ENCODE measurements at places on chromosomes 2 and 18. TPM values are rescaled to one million over a fixed set of nuclear protein-coding genes. Genes with fewer than 3 reads are reported as not detected.

GRCh38 chr2:23157812-23158211 lies 227.2 kb upstream of the KLHL29 start:
- DNase-seq, result no peak

DNA sequence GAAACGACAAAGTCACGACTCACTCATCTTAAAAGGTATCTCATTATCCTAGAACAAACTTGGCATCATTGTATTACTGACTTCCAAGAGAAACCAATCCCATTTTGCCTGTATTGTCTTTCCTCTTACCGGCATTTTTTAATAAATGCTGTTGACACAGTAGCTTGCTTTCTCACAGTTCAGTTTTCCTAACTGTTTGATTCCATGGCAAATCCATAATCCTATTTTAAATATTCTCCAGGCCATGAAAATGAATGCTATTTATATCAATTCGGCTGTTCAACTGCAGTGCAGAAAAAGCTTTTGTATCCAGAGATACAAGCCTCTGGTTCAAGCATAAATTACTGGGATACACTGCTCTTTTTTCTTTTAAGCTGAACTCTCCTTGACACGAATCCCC lies 1241.9 kb downstream of the DPP10 start:
- DNase-seq, result no peak

DNA sequence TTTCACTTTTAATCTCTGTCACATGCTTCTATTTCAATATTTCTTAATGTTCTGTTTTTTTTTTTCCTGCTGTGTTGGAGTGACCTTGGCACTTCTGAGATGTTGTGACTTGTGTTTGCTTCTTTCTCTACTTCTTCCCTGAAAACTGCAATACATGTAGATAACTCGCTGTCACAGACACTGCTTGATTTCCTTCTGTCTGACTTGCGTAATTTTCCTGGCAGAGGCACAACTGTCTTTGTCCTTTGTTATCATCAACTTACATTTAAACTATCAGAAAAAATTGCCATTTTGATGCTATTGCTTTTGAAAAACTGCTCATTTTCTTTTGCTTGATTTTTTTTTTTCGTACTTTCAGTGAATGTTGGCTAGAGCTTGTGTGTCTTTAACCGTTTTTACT lies 69.0 kb downstream of the BABAM2 start:
- DNase-seq, result no peak

The PAX8 gene
- polyA plus RNA-seq, result 0.08 TPM

DNA sequence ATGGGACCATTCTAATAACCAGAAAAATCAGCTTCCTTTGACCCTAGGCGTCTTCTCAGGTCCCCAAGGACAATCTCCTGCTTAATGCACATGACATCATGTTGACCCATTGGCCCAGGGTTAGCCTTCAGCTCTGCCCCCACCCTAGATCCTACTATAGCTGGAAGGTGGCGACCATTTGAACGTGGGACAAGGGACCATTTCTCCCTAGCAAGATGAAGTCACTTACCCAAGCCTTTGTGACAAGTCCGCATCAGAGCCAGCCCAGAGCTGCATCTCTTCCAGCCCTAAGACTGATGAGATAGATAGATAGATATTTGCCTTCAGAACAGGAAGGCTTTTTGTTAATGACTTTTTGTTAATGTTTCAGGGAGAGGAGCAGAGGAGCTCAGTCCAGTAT lies 28.2 kb upstream of the TAF1B start:
- DNase-seq, result no peak

The NOSTRIN gene
- polyA plus RNA-seq, result not detected

- no peak for DNase-seq
These were observed 17.7 kb upstream of the NFE2L2 start for GRCh38 chr2:177282181-177282641.

DNA sequence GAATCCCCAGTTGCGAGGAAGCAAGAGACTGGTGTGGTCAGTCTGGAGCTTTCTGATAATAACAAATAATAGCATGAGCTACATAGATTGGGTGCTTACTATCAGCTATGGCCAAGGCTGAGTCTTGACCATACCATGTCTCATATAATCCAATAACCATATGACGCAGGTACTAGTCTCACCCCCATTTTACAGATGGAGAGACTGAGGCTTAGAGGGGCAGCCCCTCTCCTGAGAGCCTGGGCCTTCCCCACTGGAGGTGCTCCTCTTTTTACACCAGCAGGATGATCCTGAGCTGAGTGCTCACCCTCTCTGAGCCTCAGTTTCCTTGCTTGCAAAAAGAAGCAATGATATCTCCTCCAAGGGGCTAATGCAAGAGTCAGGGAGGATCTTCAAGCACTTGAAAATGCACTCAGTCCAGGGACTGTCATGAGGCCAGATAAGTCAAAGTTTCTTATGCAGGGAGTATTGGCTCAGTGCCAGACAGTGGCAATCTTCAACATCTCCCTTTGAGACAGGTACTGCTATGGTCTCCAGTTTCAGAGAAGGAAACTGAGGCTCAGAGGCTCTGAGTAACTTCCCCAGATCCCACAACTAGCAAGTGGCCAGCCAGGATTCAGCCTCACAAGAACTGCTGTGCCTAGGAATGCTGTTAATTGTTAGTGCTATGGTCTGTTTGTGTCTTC lies 149.7 kb downstream of the TFCP2L1 start:
- no peak for DNase-seq

The KCNG2 gene
- polyA plus RNA-seq, result 0.71 TPM

The FTCDNL1 gene
- polyA plus RNA-seq, result 0.41 TPM

DNA sequence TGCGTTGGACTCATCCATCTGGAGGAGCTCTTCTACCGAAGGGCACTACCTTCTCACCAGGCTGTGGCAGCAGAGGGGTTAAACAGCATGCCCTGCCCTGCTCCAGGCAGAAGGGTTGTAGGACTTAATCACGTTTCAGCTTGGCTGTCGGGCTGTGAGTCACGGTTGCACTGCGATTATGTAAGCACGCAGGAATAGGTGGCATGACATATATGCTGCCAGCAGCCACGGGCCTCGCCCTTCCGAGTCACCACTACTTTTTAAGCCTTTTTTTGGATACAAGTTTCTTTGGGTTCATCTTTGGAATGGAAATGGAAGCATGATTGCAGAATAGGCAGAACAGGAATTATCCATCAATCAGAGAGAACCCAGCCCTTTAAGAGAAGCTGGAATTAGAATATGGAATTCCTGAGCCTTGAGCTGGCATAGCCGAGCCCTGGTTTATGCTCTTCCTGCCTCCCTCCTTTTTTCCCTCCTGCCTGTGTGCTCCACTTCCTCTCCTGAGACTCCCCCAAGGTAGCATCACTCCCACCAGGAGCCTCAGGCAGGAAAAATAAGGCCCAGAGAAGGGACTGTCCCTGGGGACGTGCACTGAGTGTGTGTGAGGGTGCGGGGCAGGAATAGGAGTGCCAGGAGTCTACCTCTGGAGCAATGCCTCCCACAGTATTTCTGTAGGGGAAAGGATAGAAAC lies 86.8 kb downstream of the SEMA4F start:
- DNase-seq, result no peak

The IL1R2 gene
- 0.06 TPM for polyA plus RNA-seq

DNA sequence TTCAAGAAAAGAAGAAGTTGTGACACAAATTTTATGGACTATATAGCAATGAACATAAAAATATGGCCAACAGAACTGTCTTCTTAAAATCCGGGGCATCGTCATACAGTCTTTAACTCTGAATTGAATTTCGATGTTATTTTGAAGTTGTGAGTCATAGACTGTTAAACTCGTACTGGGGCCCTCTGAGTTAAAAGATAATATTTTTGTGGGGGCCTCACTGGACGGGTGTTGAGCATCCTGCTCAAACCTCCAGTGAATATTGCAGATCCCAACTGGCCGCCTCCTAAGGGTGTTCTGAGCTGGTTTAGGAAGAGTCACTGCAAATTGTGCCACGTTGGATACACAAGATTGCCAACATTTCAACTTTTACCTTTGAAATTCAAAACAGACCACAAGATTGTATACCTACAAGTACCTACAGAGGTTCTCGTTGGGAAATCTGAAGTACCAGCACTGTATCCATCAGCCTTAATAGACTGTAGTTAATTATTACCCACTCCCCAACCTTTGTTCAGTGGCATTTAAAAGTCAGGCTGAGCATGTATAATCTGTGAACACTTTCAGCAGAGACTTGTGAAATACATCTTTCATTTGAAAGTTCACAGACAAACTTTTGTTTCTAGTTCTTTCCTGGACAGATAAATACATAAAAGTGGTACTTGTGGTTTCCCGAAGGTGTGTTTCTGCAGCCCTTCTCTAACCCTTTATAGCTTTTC lies 27.8 kb downstream of the KLHL23 start:
- DNase-seq, result no peak

DNA sequence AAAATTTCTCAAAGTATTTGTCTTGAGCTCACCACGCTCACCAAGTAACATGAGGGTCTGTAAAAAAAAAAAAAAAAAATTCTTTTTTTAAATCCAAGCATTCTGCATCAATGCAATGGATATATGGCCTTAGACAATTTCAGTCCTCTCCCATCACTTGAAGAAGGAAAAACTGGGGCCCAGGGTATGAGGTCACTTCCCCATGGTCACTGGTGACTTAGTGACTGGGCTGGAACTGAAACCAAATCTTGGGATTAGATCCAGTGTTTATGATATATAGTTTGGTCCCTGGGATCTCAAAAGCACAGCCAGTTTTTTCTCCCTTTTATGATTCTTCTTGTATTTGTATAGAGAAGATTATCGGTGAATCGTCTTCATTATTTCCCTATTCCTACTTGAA lies 477.9 kb upstream of the TNP1 start:
- no peak for DNase-seq

- DNase-seq, result no peak
These were observed 96.8 kb upstream of the CRACDL start for GRCh38 chr2:99032786-99033185.

GRCh38 chr2:106039634-106040315 lies 154.3 kb downstream of the UXS1 start:
- DNase-seq, result no peak

DNA sequence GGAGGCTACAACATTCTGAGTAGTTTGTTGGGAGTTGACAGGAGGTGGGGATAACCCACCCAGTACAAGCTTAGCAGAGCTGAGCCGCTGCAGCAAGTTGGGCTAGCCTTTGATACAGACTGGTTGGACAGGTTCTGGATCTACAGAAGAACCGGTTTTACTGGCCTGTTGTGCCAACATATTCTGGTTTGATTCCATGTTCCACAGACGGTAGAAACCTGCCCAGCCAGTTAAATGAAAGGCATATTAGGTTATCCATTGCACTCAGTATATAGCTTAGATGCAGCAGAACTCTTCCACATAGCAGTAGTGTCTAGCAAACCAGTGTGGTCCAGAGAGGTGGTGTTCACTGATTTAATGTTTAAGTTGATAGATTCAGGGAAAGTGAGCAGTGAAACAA lies 19.3 kb upstream of the RBBP8 start:
- no peak for DNase-seq

The MROH2A gene
- polyA plus RNA-seq, result not detected

GRCh38 chr18:36107477-36107876 lies 21.7 kb downstream of the SLC39A6 start:
- no peak for DNase-seq

The LONRF2 gene
- 0.24 TPM for polyA plus RNA-seq

GRCh38 chr2:135603543-135603942 lies 72.3 kb downstream of the R3HDM1 start:
- DNase-seq, result no peak

The CHN1 gene
- 27.5 TPM for polyA plus RNA-seq

The SMYD1 gene
- polyA plus RNA-seq, result 0.06 TPM

GRCh38 chr2:239557516-239557915 lies 156.7 kb upstream of the HDAC4 start:
- DNase-seq, result no peak

The AQP4 gene
- 2.8 TPM for polyA plus RNA-seq

- peak; percentile 81 for DNase-seq
These were observed 51.5 kb upstream of the DCC start for GRCh38 chr18:52288403-52289004.

DNA sequence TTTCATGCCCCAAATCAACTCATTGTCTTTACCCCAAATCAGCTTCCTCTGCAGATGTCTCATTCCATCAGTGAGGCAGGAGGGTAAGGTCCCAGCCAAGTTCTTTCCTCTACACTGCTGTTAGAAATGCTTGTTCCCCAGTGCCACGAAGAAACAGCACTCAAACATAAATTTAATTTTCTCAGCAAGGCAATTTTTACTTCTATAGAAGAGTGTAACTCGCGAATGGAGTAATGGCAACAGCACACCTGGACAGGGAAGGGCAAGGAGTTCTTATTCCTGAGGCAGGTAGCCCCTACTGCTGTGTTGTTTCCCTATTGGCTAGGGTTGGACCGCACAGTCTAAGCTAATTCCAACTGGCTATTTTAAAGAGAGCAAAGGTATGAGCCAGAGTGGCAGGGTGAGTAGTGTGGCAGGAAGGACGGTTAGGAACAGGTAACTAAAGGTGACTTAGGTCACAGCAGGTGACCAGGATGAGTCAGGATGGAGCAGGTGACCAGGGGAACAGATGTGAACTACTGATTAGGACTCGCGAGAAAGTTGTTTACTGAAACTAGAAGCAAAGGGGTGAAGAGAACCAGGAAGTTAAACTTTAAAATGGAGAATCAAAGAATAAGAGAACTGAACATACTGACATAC lies 12.0 kb upstream of the CEP68 start:
- DNase-seq, result no peak

DNA sequence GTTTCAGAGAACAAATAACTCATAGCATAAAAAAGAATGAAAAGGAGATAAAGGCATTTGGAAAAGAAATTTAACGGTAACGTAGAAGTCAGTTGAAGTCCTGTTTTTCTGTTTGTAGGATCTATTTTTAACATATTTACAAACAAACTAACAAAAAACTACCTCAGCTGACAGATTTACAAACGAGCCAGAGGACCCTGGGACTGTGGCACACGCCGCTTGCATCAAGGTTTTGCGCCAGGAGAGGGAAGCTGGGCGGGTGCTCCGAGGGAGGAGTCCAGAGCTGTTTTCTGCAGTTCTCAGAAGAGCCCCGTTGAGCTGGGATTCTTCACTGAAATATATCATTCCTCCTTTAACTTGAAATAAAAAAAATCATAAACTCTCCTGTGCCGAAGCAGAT lies 13.6 kb upstream of the TMEM18 start:
- DNase-seq, result no peak

DNA sequence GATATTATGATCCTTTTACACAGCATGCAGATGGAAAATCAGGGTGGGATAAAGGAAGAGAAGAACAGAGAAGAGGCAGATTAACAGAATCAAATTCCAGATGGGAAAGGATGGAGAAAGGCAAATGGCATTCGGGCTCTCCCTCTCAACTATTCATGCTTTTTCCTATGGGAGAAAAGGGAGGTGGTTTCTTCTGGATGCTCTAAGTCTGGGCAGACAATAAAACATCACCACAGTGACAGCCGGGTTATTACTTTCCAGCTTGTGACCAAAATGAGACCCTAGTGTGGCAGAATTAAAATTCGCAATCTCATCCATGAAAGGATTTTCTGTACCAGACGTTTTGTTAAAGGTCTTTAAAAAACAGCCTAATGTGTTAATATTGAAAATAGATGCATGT lies 440.7 kb downstream of the RND3 start:
- DNase-seq, result no peak
